Endothelial cell (in vitro differentiated cells): ENCODE measurements at places on chromosomes 3 and 15.
A peak's percentile ranks its signal among the peaks of the same experiment; 100 is the strongest.

GRCh38 chr3:64184621-64185020, 40.6 kb downstream of the PRICKLE2 start:
- DNase-seq: no peak

- no peak for DNase-seq
Measured at GRCh38 chr3:38347421-38348200, 1.0 kb downstream of the XYLB start.

DNA sequence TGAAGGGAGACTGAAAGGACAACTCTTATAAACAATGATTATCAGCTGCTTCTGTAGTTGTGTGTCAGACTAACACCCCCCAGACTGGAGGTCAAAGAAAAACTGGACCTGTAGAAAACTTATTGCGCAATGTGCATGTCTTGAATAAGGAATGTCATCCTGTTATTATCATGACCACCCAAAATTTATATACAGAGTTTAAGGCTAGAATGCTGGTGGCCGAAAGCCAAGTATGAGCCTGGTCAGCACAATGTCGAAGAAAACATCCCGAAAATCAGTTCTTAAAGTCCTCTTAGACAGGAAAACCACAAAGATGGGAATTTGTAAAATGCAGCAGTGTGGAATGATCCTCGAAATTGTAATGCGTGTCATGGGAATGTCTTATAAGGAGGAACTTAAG, 29.3 kb downstream of the RFTN1 start:
- no peak for DNase-seq

DNA sequence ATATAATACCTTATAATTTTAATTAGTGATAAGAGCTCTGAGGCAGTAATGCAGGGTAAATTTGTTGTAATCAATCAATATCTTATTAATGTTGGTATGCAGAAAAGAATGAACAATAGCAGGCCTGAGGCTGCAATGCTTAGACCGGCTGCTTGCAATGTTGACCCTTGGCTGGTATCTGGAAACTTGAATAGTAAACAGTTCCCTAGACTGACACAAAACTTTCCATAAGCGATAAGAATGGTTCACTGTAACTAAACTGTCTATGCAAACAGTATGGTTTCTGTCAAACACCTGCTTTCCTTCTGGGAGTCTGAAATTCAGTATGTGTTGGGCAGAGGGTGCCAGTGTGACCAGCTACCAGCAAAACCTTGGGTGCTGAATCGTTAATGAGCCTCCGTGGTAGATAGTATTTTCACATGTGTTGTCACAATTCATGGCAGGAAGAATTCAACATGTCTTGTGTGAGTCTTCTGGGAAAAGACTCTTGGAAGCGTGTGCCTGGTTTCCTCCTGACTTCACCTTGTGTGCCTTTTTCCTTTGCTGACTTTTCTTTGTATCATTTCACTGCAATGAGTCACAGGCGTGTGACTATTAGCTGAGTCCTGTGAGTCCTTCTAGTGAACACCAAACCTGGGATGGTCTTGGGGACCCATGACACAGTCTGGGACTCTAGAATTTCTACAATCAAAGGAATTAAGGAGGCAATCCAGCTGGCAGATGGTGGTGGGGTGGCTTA, 30.7 kb upstream of the CLRN1 start:
- DNase-seq: no peak

- no peak for DNase-seq
Measured at GRCh38 chr15:57537488-57538264, 54.0 kb upstream of the MYZAP start.

GRCh38 chr3:128487813-128488635, 5.0 kb downstream of the GATA2 start:
- peak; percentile 88 for DNase-seq

- no peak for DNase-seq
Measured at GRCh38 chr15:100944986-100945385, 25.8 kb downstream of the LRRK1 start.

DNA sequence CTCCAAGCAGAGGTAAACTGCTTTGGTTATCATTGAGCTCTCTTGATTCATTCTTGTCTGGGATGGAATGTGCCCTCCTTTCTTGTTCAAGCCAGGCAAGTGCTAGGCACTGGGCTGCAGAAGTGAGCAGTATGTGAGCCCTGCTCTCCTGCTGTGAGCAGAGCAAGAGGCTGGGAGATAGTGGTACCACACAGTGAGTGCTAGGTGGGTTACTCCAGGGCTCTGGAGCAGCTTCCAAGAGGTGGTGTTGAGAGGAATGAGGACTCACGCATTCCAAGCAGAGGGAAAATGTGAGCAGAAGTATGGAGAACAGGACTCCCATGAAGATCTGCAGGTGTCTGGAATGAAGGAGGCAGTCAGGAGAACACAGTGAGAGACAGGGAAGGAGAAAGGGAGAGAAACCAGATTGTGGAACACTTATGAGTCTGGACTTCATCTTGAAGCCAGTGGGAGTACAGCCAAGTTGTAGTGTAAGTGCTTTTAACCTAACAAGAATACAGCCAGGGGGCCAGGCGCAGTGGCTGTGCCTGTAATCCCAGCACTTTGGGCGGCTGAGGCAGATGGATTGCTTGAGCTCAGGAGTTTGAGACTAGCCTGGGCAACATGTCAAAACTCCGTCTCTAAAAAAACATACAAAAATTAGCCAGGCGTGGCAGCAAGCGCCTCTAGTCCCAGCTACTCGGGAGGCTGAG, 199.9 kb upstream of the CTDSPL start:
- no peak for DNase-seq

DNA sequence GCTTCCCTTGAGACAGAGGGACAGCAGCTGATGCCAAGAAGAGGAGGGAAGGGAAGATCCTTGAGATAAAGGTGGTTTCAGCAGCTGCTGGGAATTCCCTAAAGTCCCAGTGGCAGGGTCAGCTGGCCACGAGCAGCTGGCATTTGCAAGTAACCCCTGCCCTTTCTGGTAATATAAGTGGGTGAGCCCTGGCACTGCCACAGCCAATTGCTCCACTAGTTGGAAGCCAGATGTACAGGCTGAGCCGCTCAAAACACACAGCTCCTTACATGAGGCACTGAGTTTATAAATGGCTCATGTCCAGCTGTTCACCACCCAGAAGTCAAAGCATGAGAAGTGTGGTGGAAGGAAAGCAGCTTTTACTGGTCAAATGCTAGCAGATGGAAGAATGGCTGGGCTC, 35.4 kb downstream of the PRR20G start:
- no peak for DNase-seq

DNA sequence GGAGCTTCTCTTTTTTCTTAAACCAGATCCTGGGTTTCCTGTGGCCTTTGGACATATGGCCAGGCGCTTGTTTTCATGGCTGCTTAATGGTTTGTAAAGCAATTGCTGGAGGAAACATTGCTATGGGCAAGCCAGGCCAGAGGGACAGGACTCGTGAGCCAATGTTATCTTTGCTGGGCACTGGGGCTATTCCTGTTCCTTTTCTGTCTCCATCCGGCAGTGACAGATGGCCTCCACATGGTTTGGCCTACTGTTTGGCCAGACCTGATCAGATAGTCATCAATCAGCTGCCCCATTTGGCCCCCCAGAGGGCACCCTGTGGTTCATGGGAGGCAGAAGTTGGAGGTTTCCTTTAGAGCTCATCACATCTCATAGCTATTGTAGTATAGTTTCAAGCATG, 326.1 kb upstream of the ROPN1 start:
- no peak for DNase-seq

DNA sequence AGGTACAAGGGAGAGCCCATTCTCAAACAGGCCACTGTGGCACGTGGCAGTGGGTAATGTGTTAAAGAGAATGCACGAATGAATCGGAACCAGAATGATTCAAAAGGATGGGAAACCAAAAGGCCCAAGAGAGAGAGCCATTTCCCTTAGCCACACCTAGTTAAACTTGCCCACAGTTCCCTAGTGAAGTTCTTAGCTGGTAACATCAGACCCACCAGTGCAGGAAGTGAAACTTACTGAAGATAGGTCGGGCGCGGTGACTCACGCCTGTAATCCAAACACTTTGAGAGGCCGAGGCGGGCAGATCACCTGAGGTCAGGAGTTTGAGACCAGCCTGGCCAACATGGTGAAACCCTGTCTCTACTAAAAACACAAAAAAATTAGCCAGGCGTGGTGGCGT, 97.1 kb downstream of the MEX3B start:
- DNase-seq: no peak

GRCh38 chr3:74515451-74515850, 99.0 kb downstream of the CNTN3 start:
- no peak for DNase-seq

DNA sequence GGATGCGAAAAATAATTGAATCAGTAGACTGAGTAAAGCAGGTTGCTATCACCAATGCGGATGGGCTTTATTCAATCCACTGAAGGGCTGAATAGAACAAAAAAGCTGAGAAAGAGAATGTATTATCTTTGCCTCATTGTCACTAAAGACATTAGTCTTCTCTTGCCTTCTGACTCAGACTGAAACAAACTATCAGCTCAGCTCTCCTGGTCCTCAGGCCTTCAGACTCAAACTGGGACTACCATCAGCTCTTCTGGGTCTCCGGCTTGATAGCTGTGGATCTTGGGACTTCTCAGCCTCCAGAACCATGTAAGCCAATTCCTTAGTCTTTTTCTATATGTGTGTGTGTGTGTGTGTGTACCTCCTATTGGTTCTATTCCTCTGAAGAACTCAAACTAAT, 12.6 kb downstream of the IFT57 start:
- DNase-seq: no peak

GRCh38 chr15:55549305-55549704, 38.8 kb downstream of the PYGO1 start:
- no peak for DNase-seq

DNA sequence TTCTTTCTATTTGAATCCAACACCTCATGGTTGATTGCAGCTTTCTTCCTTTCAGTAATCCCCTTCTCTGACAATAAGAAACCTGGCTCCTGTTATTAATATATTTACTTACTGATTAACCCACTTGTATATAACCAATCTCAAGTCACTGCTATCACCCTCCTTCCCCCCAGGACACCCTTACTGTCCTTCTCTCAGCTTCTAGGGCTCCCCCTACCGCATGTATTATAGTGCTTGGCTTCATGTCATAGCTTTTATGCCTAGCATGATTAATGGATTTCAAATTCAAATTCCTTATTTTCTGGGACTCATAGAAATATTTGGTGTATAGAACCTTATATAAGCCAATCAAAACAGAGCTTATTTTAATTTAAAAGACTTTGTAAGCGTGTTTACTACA, 75.7 kb upstream of the BNIP2 start:
- no peak for DNase-seq

- DNase-seq: peak; percentile 58
Measured at GRCh38 chr3:113626503-113627371, 69.7 kb downstream of the USF3 start.

DNA sequence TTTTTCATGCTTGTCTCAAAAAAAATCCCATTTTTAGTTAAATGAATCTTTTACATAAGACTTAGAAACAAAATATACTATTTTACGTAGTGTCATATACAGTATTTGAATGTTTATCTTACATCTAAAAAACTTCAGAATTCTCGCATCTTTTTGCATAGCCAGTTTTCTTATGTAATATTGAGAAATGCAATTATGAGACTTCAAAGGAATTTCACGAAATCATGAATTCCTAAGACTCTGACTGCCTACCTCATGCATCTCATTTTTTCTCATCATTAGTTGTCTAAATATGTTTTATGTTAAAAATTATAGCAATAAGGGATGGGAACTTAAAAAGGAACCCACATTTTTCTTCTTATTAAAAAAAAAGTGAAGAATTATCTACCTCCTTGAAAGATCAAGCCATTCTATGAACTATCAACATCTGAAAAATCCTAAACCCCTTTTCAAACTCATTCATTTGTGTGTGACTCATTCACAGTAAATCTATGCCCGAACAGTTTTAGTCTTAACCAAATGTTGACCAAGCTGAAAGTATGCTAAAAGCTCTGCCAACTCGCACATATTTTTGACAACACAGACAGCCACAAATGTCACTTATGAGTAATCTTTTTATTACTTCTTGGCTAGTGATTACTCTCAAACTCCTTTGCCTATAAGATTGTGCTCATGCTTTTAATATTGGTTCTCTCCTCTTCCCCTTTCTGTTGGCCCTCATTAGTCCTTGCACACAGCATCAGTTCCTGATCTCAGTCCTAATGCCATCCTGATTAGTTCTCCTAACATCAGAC, 115.9 kb downstream of the DCLK3 start:
- DNase-seq: no peak

DNA sequence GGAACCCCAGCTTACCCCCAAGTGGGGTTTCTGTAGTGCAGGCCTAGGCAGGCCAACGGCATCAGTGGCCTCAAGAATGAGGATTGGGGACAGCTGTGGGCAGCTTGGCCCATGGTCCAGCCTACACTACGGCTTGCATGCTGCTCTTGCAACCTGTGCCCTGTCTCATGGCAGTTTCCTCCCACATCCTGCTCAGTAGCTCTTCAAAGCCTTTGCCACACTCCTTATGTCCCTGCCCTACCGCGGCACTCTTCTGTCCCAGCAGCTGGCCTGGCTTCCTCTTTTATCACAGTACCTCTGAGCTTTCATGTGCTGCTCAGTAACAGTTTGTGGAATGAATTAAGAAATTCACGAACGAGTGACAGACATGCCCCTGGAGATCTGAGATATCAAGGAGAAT, 431.0 kb downstream of the EPHB1 start:
- no peak for DNase-seq

GRCh38 chr3:23209747-23210487, 6.8 kb downstream of the UBE2E2 start:
- no peak for DNase-seq

GRCh38 chr3:80519436-80519835, 751.6 kb upstream of the ROBO1 start:
- no peak for DNase-seq

- no peak for DNase-seq
Measured at GRCh38 chr3:52402101-52402521, 42.8 kb downstream of the SEMA3G start.

- DNase-seq: peak; percentile 10
Measured at GRCh38 chr3:178083906-178084866, 452.1 kb upstream of the KCNMB2 start.

DNA sequence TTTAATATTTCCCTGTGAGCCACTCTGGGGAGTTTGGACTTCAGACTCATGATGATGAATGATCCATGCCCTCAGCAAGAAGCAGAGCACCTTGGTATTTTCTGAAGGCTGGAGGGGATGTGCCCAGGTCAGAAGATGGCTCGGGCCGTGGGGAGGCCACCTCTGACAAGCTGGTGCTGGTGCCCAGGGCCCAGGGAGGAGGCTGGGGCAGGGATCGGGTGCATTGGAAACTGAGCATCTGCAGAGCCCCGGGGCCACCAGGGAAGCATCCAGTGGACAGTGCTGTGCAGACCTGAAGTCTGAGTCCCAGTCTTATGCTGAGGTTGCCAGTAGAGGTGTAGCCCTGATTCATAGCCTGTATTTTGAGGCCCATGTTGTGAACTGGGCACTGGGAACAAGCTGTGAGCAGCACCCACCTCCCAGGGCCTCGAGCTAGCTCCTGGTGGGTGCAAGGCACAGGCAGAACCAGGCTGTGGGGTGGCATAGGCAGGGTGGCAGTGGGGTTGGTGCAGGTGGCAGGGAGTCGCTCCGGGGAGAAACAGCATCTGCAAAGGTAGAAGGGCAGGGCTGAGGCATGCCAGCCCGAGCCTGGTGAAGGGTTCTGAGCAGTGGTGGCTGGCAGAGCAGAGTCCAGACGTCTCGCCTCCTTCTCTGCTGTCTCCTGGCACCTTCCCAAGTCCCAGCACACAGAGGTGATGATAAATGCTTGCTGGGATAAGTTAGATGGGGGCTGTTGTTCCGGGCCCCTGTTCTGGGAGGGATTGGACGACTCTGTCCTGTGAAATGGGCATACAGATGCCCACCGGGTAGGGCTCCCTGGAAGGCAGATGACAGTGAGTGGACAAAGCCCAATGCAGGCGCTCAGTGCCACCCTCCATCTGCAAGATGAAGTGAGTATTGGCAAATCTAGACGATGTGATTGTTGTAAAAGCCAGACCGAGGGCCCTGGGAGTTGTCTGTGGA, 10.6 kb downstream of the DNAJB8 start:
- no peak for DNase-seq

GRCh38 chr15:25684521-25685431, 178.4 kb downstream of the ATP10A start:
- no peak for DNase-seq
